Activated T-helper 2 cell treated with anti-CD3 and anti-CD28 coated beads, Interferon-gamma antibody, Interleukin-2, Interleukin-4, amounts not matched to agents 10 μg/mL and 5 μg/mL and 100 μg/mL, durations not matched to agents 14 hours and 24 hours and 36 hours (primary cell): ENCODE measurements at places on chromosomes 2 and 18. TPM values are rescaled to one million over a fixed set of nuclear protein-coding genes. Genes with fewer than 3 reads are reported as not detected.

Gene ILKAP
- total RNA-seq: 67.1 and 71.3 TPM in 2 replicates

Gene INHA
- not detected in 2 replicates for total RNA-seq

Gene TXNDC9
- 36.2 and 37.0 TPM in 2 replicates for total RNA-seq

Gene AQP12B
- not detected in 2 replicates for total RNA-seq

Gene PRKAG3
- total RNA-seq: not detected in 2 replicates

Gene KDSR
- total RNA-seq: 73.3 and 76.1 TPM in 2 replicates
